ENCODE measurements at places on chromosomes 13 and 19. TPM values are rescaled to one million over a fixed set of nuclear protein-coding genes. Genes with fewer than 3 reads are reported as not detected.

DNA sequence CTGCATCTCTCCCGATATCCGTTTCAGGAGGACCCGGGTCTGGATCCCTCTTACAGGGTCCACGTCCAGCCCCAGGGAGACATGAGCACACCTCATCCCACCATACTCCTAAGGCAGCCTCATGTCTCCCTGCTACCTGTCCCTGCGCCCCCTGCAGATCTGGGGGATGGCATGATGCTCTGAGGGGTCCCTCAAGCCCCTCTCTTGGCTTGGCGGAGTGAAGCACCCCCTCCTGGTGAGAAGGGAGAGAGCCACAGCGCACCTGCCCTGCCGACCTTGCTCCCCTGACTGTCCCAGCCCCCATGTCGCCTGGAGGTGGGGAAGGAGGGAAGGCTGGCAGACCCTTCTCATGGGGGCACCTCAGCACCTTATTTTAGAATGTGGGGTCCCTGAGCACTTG lies 21.5 kb upstream of the ARHGEF7 start:
- DNase-seq = no peak

GRCh38 chr13:112831196-112831595 lies 137.8 kb upstream of the MCF2L start:
- DNase-seq = no peak

GRCh38 chr13:37833411-37833810 lies 36.2 kb downstream of the TRPC4 start:
- no peak for DNase-seq

- DNase-seq = no peak
Measured at GRCh38 chr19:43726736-43727592, 11.1 kb downstream of the IRGC start.

DNA sequence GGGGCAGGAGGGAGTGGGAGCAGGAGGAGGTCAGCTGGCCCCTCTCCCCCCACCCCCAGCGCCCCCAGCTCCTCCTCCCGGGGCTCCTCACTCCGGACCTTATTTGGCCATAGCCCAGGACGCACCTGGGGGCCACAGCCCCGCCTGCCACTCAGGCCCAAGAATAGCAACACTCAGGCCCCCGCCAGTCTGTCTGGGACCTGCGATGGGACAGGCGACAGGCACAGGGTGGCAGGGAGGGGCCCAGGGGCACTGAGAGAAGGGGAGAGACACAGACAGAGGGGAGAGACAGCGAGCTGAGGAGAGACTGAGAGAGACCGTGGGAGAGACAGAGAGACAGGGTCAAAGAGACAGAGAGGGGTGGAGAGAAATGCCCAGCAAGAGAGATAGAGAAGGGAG lies 10.2 kb downstream of the JOSD2 start:
- DNase-seq = no peak

DNA sequence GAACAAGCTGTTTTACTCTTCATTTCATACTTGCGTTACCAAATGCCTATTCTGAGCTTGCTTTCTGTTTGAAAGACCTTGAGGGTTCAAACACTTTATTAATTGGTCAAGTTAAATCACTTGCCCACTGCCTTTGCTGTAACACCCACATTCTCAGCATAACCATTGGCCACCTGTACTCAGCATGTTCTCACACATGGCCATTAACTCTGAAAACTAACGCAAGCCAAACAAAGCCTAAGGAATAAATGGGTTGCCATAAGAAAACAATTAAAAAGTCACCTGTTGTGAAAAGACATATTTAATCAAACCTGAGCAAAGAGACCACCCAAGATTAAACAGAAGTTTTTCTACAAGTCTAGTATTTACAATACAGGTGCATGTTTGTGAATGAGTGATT lies 517.2 kb upstream of the SPRY2 start:
- DNase-seq = no peak

GRCh38 chr13:37615276-37615675 lies 16.7 kb upstream of the POSTN start:
- DNase-seq = no peak

DNA sequence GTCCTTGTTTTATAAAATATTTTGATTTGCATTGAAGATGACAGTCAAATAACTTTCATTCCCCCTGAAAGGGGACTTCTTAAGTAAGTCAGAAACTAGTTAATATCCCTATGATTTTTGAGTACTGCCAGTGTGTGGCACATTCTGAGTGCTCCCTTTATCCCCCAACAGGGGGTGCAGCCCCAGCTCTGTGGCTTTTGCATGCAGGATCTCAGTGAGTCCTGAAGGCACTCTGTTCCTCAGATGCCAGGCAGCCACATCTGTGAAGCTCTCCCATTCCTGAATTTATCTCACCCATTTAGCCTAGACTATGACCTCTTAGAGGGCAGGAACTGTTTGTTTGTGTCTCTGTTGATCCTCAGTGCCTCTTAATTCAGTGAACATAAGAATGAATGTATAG lies 123.1 kb downstream of the CDK8 start:
- no peak for DNase-seq

The TNFRSF19 gene
- polyA plus RNA-seq = 20.6 TPM

The SRRM5 gene
- 0.71 TPM for polyA plus RNA-seq

The KLK13 gene
- not detected for polyA plus RNA-seq

DNA sequence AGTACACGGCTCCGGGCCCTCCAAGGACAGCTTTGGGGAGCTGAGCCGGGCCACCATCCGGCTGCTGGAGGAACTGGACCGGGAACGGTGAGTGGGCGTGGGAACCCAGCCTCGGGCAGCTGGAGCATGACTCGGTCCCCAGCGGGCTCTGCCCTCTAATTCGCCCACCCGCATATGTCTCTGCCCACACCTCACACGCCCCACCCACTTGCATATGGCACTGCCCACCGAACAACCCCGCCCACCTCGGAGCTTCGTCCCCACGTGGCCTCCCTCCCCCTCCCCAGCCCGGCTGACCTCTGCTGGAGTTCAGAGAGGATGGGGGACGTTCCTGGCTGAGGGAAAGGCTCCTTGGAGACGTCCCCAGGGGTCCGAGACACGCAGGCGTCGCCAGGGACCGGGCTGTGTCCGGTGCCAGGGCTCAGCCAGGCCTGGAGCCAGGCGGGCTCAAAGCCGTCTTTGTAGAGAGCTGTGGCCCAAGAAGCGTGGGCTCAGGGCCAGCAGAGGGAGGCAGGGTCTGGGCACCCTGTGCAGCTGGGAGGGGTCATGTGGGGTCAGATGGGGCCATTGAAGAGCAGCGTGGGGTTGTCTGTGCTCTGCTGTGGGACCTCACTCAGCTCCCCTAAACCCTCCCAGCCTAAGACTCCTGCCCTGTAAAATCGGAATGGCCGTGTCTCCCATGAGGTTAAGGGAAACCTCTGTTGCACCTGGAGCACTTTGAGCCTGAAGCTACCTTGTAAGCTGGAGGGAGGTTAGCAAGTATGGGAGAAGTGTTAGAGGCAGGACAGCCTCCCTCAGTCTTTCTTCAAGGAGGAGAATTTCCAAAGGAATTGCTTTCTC lies 3.8 kb downstream of the APC2 start:
- DNase-seq = no peak

The CLDND2 gene
- 1.1 TPM for polyA plus RNA-seq
